ENCODE measurements at places on chromosomes 3 and 15. TPM values are rescaled to one million over a fixed set of nuclear protein-coding genes. Genes with fewer than 3 reads are reported as not detected.

The INSYN1 gene
- 22.2 TPM for total RNA-seq

The ESYT3 gene
- total RNA-seq, result not detected

The LDHAL6B gene
- total RNA-seq, result not detected

The ADAMTSL3 gene
- total RNA-seq, result 0.10 TPM

The LRRC2 gene
- total RNA-seq, result not detected

The CIDEC gene
- total RNA-seq, result not detected

The ISLR2 gene
- total RNA-seq, result not detected

The IMPDH2 gene
- total RNA-seq, result 315 TPM

The PLAAT1 gene
- total RNA-seq, result not detected

The TUSC7 gene
- total RNA-seq, result not detected

The PDZRN3 gene
- not detected for total RNA-seq

The AP4E1 gene
- total RNA-seq, result 10.5 TPM

The IMP3 gene
- total RNA-seq, result 118 TPM

The OSTN gene
- not detected for total RNA-seq

The SPINK8 gene
- not detected for total RNA-seq

The AZI2 gene
- total RNA-seq, result 73.8 TPM

The COX17 gene
- total RNA-seq, result 5.0 TPM

The ADIPOQ gene
- total RNA-seq, result not detected

The PLSCR5 gene
- total RNA-seq, result not detected

Measured in G401 (cell line).